Muscle of back (tissue), 13 donors: ENCODE measurements at places on chromosomes 4 and X.
A peak's percentile ranks its signal among the peaks of the same experiment; 100 is the strongest.

- DNase-seq, result peak; percentile 67
Observed at GRCh38 chrX:38754102-38754790, 47.0 kb upstream of the MID1IP1 start.

- no peak for DNase-seq
Observed at GRCh38 chr4:43337707-43338106, 445.2 kb downstream of the GRXCR1 start.

- peak; percentile 13 for DNase-seq
Observed at GRCh38 chr4:176635372-176636261, 157.1 kb downstream of the VEGFC start.

- DNase-seq, result no peak
Observed at GRCh38 chrX:70049925-70050324, at the start of gene AWAT2. Gene AWAT2 (minus strand): TSS chrX:70049938. CDS start chrX:70049932, 6 bp downstream.

DNA sequence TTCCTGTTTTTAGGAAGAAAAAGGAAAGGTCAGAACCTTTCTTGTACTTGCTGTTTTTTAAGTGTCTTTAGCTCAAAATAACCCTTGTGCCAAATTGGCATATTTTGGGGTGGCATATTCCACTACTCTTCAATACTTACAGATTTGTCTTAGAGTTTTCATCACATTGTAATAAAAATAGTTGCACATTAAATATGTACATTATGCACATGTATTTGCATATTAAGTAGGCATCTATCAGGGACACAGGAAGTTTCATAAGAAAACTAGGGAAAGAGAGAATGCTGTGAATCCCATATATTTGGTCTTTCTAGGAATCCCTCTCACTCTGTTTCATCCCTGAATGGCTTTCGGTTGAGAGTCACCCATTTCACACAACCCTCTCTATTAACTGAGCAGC is 139.6 kb downstream of the LARP7 start:
- DNase-seq, result no peak

GRCh38 chr4:34720571-34720970 is 1523.7 kb downstream of the ARAP2 start:
- peak; percentile 71 for DNase-seq

- DNase-seq, result peak; percentile 33
Observed at GRCh38 chr4:6875431-6875831, 34.2 kb upstream of the TBC1D14 start.
